ENCODE measurements at places on chromosomes 13 and 19.
A peak's percentile ranks its signal among the peaks of the same experiment; 100 is the strongest.

DNA sequence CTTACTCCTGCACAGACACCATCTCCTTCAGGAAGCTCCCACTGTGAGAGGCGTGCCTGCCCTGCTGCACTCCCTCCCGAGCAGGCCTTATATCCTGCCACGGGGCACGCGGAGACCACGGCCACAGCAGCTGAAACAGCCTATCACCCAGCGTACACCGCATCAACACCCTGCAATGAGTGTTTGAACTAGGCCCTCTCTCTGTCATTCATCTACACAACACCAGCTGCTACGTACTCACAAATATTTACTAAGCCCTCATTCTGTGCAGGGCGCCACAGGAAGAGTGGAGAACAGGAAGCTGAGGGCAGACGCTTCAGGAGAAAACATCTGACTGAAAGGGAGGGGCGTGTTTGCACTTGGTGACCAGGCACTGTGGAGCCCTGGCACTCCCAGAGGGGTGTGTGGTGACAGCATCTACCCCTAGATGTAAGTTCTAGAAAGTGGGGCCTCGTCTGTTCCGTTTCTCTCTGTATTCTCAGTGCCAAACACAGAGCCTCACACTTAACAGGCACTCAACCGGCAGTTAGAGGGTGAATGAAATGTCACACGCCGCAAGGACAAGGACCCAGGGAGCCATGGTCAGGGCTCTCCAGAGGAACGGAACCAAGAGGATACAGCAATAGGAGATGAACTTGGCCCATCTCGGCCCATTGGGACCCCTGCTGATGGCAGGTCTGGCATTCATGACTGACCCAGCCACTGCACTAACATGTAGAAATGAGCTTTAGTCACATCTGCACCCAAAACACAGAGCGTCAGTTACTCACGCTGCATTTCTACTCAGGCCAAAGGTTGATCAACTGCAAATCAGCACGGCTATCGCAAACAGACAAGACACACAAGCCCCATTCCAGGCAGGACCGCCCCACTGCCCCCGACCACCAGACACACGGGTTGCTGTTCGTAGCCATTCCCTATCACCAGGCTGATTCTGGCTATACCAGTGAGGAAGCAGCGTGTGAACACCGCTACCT is 15.7 kb downstream of the RANBP3 start:
- DNase-seq, result peak; percentile 96

DNA sequence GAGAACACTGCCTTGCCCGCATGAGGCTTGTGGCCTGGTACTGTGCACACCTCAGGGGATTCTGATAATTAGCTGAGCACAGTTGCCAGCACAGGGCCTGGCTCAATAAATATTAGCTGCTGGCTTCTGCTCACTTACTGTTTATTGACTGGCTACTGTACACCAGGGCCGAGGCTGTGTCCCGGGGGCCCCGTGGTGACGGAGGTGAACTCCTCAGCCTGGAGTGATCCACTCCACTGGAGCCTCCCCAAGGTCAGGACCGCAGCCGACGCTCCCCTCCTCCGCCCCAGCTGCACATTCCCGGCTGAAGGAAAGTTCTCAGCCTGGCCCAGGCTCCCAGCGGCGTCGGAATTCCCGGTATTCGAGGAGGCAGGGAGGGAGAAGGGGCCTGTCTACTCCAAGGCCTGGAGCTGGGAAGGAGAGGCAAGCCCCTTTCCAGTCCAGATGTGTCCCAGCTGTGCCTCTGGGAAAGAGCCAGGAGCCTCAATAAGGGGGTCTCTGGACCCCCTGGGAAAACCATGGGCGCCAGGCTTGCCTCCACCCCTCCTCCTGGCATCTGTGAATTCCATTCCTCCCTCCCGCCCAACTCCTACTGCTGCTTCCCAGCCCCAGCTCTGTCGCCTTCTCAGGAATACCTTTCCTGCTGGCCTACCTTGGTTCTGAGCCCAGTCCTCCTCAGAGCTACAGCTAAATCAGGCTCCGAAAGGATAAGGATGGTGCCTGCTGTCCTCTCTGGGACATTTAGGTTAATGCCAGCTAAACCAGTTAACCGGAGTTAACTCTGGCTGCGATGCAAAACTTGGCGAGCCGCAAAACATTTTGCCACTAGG is 7.3 kb downstream of the RPS16 start:
- no peak for DNase-seq

- DNase-seq, result no peak
Measured at GRCh38 chr13:28558567-28558966, 63.6 kb upstream of the FLT1 start.

DNA sequence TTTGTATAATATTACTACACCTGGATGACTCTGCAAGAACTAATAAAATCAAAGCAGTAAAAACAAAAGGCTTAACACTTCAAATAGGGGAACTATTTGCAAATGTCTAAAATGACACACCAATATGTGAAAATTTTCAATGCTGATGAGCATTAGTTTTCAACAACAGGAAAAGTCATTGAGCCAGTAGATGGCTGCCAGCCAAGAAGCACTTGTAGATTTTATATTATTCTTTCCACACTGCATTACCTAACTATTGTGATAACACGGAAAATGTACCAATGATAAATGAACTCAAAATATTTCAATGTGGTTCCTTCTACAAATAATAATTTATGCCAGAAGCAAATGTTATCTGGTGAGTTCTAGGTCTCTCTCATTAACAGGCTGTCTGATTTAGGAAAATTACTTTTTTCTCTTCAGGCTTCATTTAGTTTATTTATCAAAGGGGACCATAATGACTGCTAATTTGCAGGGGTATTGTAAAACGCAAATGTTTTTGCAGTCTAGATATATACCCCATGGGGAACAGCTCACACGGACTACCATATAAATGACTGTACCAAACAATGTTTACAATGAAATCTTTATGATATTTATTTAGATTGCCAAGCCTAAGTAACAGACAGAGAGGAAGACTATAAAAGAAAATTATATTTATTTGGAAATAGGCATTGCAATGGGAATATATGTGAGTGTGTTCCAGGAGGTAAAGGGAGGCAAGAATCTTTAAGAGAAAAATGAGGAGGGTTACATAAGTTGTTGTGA is 407.8 kb downstream of the LIG4 start:
- DNase-seq, result peak; percentile 82

GRCh38 chr19:19540715-19541515 is 2.9 kb downstream of the CILP2 start:
- no peak for DNase-seq

DNA sequence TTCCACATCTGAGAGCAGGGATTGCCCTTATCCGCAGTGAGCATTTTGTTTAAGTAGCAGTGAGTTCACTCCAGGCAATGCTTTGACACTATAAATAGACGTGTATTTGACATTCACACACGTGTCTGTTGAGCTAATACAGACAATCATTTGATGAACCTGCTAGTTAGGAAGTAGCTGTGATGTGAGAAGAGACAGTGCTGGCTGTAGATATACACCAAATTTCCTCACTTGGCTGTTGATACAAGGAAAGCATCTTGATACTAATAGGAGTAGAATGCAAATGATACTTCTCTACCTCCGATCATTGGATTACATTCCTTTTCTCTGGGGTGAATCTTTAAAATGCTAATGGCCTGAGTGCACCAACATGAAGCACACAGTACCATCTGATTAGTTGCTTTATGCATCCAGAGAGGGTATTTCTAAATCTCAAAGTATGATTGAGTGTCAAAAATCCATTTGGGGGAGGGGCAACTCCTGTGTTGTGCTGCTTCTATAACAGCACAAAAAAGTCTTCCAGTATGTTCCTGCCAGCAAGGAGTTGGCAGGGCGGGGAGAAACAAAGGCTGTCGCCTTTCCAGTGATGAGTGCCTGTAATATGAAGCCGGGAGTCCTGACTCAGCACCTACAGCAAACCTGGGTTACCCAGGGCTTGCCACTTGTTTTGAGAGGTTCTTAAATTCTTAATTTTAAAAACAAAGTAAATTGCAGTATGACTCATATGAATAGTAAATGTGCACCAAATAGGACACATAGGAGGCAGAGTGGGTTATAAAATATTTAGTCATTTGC is 7.0 kb downstream of the CUL4A start:
- no peak for DNase-seq

- DNase-seq, result no peak
Measured at GRCh38 chr13:27619728-27620376, 477 bp downstream of the LNX2 start.

DNA sequence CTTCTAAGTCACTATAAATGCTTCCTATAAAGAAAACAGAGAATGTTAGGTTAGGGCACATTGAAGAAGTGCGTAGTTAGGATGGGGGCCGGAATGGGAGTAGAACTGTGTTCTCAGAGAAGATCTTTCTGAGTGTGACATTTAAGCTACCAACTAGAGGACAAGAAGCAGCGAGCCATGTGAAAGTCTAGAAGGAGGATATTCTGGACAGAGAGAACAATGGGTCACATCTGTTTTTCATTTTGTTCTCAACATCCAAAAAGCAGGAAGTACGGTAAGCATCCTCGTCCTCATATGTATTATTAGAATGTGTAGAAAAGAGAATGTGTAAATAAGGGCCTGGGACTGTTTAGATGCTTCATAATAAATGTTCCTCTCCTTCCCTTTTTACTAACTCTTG is 44.5 kb upstream of the PARP4 start:
- no peak for DNase-seq

- no peak for DNase-seq
Measured at GRCh38 chr13:112952759-112953551, 16.1 kb upstream of the MCF2L start.

- no peak for DNase-seq
Measured at GRCh38 chr13:83773961-83774360, 108.3 kb downstream of the SLITRK1 start.

DNA sequence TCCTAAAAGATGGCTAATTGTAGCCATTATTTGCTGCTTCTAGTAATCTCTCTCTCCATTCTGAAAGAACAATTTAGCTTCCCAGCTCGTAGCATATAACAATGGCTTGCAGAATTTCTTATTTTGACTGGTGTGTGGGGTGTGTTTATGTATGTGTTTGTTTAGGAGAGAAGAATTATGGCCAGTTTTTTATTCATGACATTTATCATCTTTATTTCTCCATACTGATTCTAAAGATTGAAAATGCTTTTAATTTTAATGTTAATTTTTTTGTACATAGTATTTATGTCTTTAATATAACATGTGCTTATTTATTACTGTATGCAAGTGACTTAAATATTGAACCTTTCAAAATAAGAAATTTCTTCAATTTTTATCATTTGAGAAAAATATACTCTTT is 115.8 kb upstream of the TMTC4 start:
- no peak for DNase-seq

- DNase-seq, result no peak
Measured at GRCh38 chr13:31081316-31081715, 80.4 kb downstream of the HSPH1 start.

DNA sequence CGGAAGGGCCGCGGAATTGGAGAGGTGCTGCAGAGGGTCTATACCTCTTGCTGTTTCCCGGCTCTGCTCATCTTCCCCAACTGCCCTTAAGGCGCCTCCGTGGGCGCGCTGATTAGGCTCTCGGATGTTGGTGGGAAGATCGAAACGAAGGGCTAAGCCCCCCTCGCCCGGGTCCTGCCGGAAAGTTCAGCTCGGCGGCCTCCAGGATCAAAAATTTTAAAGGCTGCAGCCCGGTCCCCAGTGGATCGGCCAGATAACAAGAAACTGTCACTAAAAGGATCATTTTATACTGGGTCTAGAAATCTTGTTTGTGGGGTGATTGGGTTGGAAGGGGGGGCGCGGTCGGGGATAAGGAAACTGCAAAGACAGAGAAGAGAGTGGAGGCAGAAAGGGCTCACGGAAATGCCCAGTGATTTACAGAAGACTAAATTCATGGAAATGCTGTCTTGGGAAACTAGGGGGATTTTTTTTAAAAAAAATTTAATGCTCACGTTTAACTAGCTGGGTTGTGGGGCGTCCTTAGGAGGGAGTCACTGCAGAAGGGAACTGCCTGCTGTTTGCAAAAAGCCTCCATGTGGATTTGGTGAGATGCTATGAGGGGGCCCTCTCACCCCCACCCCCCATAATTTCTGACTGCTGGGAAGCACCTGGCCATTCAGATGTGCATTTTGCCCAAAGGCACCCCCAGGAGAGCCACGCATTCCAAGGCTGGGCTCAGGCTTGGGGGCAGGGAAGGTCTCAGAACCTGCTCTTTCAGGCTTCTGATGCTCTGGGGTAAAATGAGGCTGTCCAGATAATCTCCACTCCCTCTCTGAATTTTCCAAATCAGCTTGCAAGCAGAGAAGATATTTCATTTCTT is 7.7 kb downstream of the CDX2 start:
- no peak for DNase-seq

DNA sequence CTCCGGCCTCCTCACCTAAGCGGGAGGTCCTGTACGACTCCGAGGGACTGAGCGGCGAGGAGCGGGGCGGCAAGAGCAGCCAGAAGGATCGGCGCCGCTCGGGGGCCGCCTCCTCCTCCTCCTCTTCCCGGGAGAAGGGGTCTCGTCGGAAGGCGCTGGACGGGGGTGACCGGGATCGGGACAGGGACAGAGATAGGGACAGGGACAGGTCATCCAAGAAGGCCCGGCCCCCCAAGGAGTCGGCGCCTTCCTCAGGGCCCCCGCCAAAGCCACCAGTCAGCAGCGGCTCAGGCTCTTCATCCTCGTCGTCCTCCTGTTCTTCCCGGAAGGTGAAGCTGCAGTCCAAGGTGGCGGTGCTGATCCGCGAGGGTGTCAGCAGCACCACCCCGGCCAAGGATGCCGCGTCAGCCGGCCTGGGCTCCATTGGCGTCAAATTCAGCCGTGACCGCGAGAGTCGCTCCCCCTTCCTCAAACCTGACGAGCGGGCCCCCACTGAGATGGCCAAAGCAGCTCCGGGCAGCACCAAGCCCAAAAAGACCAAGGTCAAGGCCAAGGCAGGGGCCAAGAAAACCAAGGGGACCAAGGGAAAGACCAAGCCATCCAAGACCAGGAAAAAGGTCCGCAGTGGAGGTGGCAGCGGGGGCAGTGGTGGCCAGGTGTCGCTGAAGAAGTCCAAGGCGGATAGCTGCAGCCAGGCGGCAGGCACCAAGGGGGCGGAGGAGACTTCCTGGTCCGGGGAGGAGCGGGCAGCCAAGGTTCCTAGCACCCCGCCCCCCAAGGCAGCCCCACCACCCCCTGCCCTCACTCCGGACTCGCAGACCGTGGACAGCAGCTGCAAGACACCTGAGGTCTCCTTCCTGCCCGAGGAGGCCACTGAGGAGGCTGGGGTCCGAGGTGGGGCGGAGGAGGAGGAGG is 10.8 kb downstream of the SCAF1 start:
- no peak for DNase-seq

GRCh38 chr19:45118106-45118505 is 25.1 kb downstream of the PPP1R37 start:
- DNase-seq, result no peak

DNA sequence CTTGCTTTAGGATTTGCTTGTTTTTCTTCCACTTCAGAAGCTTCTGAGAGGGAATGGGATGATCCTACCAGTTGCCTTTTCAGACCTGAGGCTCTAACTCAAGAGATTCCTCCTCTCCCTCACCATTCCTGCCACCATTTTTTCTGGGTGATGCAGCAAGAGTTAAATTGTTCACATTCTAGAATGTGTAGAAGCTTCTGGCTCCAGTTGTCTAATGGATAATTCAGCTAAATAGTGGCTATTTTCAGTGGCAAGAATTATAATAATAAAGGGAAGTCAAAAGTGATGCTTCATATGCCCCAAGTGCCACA is 20.9 kb downstream of the BBC3 start:
- DNase-seq, result no peak

Measured in NCI-H2081 treated with DMSO at 0.1 percent for 48 hours (cell line).